ENCODE measurements at places on chromosomes 2 and 18.

DNA sequence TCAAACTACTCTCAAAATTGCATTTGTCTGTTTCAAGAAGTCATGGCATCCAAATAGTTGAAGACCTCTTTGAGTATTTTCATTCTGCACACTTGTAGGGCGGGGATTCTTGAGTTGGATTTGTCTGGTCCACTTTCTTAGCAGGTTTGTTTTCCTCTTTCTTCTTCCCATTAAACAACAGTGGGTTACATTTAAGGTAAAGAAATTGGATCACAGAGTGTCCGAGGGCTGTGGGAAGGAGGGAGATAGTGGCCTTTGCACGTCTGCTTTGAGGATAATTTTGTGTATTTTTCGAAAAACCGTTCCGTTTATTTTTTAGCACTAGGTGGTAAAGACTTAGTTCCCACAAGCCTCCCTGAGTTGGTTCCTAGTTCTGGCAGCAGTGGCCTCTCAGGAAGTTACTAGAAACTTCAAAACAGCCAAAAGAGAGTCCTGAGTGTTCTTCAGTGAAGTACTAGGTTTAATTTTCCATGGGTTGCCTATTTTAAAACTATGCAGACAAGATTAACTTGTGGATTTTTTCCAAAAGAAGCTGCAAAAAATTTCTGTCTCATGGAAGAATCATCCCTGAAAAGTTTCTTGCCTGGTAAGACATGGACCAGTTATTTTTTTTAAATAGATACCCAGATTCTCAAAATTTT is 107.9 kb downstream of the CDC42EP3 start:
- no peak for DNase-seq

- no peak for DNase-seq
These were observed 5.5 kb downstream of the SYT4 start for GRCh38 chr18:43271593-43272432.

GRCh38 chr18:48643262-48643661 is 104.4 kb downstream of the CTIF start:
- no peak for DNase-seq

DNA sequence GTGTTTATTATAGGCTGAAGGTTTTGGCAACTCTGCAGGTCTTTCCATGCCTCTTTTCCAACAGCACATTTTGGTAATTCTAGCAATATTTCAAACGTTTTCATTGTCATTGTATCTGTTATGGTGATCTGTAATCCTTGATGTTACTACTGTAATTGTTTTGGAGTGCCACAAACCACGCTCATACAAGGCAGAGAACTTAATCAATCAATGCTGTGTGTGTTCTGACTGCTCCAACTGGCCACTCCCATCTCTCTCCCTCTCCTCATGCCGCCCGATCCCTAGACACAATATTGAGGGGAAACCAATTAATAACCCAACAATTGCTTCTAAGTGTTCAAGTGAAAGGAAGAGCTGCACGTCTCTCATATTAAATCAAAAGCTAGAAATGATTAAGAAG is 32.9 kb downstream of the HDLBP start:
- DNase-seq, result no peak

- no peak for DNase-seq
These were observed 241.4 kb downstream of the NCKAP5 start for GRCh38 chr2:133326652-133327397.

DNA sequence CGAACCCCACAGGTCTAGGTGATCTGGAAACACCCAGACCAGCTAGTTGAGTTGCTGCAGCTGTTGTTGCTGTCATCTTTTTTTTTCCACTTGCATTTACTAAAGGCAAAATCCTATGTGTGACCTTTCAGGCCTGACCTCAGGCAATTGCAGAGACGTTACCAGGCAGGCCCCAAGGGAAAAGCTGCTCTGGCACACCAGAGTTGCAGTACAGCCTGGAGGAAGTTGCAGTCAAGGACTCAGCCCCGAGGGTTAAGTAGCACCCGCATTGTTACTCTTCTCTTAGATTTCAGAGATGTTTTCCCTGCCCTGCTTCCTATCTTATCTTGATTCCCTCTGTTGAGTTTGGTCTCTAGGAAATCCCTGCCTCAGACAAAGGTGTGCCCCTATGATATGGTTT is 45.2 kb upstream of the SMAD2 start:
- no peak for DNase-seq

DNA sequence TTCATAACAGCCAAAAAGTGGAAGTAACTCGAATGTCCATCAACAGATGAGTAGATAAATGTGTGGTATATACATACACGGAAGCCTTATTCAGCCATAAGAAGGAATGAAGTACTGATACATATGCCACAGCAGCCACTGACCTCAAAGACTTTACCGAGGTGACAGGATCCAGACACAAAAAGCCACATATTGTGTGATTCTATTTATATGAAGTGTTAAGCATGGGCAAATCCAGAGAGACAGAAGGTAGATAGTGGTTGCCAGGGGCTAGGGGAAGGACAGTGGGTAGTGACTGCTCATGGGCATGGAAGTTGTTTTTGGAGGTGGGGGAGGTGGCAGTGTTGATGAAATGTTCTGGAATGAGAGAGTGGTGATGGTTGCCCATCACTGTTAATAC is 33.9 kb downstream of the ZAP70 start:
- no peak for DNase-seq

DNA sequence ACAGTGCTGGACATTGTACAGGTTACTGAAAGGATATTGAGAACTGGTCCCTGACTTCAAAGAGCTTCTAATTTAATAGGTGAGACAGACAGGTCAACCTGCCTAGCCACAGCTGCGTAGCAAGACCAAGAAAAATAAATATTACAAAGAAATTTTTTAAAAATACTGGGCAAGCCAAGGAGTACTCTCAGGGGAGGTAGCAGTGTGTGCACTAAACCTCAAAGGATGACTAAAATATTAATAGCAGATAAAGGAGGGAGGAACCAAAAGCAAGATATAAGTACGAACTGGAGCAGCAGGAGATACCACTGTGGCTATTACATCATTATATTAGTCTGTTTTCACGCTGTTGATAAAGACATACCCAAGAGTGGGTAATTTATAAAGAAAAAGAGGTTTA is 14.9 kb downstream of the SCG2 start:
- DNase-seq, result no peak

GRCh38 chr2:196399722-196400691 is 228.6 kb upstream of the STK17B start:
- DNase-seq, result no peak

DNA sequence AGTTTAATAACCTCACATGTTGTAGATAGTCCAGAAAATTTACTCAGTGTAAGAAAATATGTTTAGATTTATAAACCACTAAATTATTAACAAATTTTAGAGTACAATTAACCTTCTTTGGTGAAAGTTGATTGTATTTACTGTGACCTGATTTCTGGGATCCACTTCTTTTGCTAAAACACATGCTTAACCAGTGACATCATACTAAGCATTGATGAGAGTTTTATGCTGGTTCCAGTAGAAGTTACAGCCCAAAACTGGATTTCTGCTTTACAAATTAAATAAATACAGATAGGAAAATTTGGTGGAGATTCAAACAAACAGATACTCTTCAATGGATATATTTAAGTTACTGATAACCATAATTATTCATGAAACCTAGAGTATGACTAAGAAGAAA is 40.9 kb downstream of the RBBP8 start:
- DNase-seq, result no peak

DNA sequence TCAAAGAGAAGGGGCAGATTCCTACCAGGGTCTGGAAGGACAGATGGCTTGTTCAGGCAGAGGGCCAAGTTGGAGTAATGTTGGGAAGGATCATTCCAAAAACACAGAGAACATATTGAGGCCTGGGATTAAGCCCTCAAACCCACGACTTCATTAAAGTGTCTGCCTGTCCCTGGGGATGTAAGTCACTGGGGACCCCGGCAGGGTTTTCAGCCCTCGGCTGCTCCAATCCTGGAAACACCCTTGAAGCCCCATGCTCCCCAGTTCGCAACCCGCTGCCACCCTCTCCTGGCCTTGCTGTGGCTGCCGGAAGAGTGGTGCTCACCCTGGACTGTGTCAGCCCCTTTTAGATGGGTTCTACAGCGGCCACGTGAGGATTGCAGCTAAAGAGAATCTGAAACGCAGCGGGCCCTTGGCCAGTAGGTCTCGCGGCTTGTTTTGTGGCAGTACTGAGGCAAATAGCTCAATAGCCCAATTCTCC is 79.9 kb downstream of the EPAS1 start:
- no peak for DNase-seq

GRCh38 chr18:77052297-77052982 is 80.1 kb downstream of the MBP start:
- no peak for DNase-seq

DNA sequence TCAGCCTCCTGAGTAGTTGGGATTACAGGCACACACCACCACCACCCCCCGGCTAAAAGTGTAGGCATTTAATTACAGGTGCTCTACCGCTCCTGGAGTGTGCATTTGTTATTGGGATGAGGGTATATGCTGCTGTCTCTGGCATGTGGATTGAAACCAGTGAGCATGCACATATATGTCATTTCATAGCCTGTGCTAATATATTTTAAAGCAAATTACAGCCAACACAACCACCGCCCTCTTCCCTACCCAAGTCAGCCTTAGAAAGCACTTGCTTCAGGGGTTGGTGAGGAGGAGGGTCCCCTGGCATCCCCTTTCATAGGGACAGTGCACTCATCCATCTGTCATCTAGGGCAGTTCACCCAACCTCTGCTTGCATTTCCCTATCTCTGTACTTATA is 10.5 kb upstream of the TBC1D8 start:
- no peak for DNase-seq

GRCh38 chr2:130870161-130870485 is 33.4 kb downstream of the ARHGEF4 start:
- no peak for DNase-seq

DNA sequence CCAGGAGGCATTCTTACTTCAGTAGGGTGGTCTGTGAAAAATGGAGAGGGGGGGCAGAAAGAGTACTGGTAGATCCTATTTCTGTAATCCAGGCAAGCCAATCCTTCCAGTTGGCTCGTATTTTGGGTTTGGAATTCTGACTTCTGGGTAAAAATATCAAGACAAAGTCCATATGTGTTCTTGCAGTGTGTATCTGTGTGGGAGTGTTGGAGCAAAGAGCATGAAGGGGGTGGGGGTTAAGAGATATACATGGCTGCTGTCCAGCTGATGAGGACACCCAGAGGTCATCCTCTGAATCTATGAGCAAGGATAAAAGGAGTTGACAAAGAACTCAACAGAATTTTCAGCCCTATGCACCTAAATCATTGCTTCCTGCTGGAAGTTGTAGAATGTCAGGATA is 375.8 kb upstream of the PIK3C3 start:
- no peak for DNase-seq

DNA sequence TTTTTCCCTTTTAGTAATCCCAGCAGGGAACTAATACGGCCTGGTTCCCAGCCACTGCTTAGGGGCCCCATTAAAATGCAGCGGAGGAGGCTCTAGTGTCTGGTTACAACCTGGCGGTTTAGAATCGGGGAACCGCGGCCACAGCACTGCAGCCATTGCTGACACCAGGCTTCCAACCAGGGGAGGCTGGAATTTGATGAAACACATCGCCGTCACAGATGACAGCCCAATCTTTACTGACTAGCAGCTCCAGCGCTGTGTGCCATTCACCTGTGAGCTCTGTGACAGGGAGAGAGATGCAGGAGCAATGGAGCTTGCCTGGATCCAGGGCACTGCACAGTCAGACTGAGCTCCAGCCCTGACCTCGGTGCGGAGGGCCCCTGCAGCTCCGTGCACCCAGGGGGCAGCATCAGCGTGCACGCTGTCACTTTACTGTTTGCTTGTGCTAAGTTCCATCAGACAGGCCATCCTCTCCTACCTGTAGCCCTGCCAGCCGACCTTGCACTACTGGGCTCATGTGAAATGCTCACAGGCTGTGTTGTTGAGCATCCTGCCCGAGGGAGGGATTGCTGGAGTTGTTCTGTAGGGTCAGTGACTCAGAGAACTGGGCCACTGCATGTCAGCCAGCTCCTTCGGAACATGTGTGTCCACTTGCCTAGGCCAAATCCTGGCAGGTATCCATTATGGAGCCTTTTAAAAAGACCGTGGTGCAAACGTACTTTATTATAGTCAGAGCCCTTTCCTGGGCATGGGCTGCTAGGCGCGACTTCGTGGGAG is 203.5 kb downstream of the SEPTIN10 start:
- no peak for DNase-seq

DNA sequence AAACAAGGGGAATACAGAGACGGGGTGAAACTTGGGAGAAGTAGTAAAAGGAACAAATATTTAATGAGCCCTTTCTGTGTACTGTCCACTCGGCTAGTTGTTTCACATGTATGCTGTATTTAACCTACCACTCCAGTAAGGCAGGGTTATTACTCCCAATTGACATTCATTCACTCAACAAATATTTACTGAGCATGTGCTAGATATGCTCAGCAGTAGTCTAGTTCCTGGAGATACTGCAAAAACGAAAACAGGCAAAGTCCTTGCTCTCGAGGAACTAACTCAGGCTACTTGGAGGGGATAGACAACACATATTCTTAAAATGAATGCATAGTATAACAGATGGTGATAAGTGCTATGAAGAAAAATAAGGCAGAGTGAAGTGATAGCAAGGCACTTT is 207.3 kb downstream of the SS18 start:
- no peak for DNase-seq

GRCh38 chr2:12764849-12765605 is 48.3 kb downstream of the TRIB2 start:
- DNase-seq, result no peak

GRCh38 chr2:202060218-202060617 is 12.8 kb upstream of the KIAA2012 start:
- no peak for DNase-seq

GRCh38 chr2:115807276-115807675 is 1364.8 kb downstream of the DPP10 start:
- no peak for DNase-seq

DNA sequence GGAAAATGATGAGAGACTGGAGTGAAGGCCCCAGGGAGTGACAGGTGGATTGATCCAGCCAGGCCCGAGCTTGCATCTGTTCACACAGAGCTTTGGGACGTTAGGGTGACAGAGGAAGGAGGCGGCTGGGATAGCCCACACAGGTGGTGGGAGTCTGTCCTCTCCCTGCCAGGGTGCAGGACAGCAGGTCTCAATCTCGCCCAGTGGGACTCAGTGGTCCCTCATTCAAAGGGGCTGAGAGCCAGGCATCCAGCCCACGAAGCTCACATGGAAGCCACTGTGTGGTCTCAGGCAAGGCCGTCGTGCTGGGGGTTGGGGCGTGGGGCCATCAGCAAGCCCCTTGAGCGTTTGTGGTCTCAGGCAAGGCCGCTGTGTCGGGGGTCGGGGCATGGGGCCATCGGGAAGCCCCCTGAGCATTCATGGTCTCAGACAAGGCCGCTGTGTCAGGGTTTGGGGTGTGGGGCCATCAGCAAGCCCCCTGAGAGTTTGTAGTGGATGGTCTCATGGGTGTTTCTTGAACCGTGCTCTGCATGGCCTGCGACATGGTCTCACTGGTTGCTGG is 8.3 kb downstream of the KCNG2 start:
- DNase-seq, result no peak
